ENCODE measurements at places on chromosomes 1 and 21.

- no peak for DNase-seq
Observed at GRCh38 chr1:66342707-66343106, 191.2 kb upstream of the SGIP1 start.

DNA sequence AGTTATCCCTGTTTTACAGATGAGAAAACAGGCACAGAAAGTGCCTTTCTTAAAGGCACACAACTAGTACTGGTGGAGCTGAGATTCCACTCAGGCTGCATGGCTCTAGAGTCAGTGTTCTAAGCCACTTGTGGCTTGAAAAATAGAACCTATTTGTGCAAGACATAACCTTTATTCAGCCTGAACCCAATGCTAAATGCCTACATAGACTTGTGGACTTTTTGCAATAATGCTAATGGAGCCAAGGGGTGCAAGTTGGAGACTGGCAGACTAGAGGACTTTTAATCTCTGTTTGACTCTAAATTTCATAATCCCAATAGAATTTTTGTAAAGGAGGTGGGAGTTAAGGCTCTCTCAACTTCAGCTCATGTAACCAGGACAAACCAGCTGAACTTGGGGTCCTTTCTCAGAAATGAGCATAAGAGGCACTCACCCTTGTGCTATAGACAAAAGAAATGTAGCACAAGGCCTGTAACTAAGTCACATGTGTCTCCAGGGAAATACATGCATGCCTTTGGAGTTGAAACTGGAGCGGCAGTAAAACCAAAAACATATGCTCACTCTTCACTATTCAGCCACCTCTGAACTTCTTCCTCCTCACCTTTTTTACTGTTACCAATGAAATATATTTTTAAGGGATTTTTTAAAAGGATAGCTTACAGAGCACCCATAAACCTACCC lies 43.0 kb upstream of the AK4 start:
- DNase-seq = no peak

GRCh38 chr1:67479146-67479891 lies 49.1 kb upstream of the SERBP1 start:
- no peak for DNase-seq

DNA sequence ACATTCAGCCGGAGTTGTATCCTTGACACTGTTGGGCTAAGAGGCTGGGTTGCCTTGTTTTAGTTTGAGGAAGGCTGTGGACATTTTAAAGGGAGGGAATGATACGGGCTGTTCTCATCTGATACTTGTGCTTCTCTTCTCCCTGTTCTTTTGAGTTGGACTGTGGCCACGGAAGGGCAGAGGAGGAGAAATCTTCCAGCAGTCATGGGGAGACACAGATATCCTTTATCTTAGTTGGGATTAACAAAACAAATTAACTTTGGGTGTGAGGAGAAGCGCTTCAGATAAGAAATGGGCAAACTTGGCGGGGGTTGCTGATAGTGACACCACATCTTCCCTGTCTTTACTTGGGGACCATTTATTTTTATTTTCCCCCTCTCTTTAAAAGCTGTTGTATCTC lies 138.8 kb downstream of the ROR1 start:
- no peak for DNase-seq

DNA sequence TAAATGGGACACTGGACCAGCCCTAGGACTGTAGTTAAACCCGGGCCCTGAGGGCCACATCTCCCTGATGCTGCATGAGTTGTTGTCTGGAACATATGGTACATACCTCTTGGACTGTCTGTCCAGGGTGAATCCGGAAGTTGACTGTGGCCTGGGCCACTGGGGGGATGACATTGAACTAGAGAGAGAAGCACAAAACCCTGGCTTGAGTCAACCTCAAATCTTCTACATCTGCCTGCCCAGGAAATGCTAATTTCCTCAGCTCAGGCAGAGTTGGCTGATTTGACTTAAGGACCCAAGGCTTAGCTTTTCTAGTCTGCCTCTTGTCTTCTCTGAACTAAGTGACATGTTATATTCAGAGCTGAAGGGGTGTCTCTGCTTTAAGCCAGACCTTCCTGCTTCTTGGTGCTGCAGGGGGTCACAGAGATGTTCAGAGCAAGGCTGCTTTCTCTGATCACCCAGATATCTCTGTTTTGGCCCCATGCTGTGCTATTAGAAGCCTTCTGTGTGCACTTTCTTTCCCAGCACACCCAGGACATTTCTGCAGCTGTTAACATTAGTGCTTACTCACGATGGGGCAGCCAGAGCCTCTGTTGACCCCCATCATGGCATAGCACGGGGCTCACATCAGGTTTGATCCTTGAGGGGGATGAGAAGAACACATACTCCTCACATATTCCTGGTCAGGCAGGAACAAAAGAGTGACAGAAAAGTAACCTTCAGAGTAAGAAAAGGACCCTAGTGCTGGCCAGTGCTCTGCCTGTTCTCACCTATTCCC lies 9.6 kb downstream of the PM20D1 start:
- no peak for DNase-seq

DNA sequence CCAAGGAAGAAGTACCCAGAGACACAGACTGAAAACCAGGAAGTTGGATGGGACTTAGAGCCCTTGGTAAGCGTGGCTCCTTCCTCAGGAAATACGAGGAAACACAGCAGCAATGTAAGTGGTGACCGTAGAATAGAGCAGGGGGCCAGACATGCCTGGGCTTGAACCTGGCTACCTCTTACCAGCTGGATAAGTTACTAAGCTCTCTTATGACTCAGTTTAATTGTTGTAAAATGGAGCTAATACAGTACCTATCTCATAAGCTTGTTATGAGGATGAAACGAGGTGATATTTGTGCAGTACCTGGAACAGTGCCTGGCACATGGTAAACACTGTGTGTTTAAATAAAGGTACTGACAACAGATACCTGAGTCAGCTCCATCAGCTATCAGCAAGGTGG lies 19.2 kb downstream of the EBNA1BP2 start:
- DNase-seq = no peak

DNA sequence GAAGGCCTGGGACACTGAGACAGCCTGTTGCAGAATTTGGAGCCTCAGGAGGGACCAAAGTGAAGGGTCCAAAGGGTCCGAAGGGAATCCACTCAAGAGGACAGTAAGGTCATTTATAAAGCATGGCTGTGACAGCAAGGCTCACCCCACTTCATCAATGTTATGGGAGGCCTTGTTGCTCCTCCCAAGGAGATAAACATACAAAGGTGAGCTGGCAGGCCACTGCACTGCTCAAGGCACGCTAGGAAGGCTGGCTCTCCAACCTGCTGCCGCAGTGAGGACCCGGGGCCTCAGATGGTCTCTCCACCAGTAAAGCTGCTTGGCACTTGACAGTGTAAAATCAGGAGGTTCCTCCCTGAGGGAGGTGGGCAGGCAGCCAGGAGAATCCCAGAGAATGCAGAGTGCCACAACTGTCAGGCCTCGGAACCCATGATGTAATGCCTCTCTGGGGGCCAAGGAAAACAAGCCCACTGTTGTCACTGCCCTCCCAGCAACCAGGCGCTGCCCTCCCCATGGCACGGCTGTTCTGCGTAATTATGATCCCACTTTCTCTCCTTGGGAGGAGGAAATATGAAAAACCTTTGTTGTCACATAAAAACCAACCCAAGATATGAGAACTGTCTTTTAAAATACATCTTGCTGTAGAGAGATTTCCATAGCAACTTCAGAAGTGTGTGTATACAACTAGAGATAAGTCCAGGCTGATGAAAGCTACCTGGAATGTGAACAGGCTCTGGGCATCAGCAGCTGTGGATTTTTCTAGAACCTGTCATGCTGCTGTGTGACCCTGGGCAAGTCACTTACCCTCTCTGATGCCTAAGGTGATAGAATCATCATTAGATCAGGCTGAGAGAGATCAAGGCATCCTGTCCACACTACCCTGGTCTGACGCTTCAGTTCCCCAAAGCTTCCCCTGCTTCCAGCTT lies 102.5 kb downstream of the KCNN3 start:
- DNase-seq = no peak

DNA sequence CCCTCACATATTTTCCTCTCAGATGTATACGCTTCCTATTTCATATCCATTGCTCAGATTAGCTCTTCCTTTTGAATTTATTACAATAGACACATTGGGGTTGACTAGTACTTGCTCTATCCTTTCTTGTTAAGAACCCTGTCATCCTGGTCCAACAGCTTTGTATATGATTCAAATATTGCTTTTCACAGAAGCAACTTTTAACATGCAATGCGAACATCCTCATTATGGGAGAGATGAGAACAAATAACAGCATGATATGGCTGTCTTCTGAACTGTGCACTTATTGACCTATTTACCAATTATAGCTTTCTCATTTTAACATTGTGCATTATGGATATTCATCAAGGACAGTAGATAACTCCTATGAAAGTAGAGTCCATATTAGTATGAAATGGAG lies 510.8 kb downstream of the PTPRC start:
- DNase-seq = no peak

DNA sequence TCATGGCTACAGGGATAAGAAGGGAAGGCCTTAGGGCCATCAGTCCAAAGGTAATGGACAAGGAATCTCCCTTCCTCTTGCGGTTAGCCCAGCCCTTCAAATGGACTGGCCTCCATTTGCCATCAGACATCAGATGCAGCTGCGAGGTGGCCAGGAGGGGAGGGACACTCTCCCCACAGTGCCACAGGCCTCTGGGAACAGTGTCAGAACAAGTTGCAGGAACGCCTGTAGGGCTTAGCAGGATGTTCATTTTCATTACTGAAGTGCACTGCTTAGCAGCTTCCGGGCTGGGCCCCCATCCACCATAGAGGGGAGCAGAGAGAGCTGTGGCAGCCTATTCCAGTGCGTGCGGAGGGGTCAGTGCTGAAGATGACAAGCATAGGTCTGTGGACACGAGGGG lies 127.5 kb downstream of the GALNT2 start:
- no peak for DNase-seq

GRCh38 chr1:39170731-39171667 lies 33.5 kb upstream of the MACF1 start:
- DNase-seq = no peak

- no peak for DNase-seq
Observed at GRCh38 chr1:210688512-210689234, 360.0 kb downstream of the HHAT start.

DNA sequence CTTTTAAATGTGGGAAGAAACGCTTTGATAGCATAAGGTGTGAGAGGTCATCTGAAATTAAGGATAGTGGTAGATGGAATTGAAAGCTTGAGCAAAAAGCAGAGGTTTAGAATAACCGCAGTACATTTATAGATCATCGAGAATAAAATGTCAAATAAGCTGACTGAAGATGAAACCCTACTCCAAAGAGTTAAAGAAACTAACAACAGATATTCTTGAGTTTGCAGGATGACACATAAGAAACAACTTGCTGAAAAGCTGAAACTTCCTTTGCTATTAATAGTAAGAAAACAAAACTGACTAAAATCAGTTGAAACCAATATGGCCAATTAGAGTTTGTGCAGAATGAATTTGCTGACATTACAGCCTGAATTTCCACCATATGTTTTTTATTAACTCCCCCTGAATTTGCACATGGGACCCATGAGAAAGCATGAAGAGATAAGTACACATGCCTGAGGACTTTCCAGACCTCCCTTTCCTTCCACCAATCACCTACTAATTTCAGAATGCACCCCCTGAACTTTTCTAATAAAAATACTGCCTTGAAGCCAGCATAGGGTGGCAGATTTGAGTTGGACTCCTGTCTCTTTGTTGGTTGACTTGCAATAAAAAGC lies 1.7 kb upstream of the C1orf185 start:
- no peak for DNase-seq

DNA sequence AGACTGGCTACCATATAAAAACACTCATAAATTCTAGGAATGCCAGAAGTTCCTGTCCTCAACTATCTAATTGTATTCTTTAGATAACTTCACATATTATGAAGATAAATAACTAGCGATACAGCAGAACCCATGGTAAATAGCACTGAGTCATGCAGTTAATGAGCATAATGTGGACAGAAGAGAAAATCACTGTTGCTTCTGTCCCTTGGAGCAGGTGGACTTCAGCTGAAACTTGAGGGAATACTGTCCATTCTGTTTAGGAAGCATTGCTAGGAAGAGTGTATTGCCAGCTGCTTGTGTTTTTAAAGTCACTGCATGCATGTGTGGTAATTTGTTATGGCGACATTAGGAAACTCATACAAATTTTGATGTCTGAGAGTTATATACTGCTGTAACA lies 854.4 kb downstream of the LTN1 start:
- DNase-seq = no peak

GRCh38 chr1:24931468-24932231 lies 1.6 kb upstream of the RUNX3 start:
- DNase-seq = no peak

DNA sequence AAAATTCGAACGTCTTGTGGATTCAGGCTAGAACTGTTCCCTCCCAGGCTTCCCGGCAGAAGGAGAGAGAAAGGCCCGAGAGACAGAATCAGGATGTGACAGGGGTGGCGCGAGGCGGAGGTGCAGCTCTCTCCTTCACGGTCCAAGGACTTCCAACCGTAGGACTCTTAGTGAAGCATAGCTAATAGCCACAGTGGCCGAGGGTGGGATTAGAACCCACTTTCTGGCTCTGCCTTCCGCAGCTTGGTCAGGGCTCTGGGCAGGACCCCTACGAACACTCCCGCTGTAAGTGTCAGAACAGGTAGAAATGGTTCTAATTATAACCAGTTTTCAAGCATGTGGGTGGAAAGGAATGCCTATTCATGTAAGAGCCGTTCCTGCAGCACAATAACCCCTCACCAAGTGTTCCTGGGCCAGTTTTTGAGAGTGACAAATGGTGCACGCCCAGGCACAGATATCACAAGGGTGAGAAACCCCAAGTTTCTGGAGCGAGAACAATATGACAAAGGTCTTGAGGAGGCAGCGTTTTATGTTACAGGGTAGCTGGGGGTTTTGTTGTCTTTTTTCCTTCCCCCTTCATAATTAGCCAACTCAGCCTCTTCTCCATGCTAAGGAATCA lies 86.4 kb downstream of the SYF2 start:
- no peak for DNase-seq

DNA sequence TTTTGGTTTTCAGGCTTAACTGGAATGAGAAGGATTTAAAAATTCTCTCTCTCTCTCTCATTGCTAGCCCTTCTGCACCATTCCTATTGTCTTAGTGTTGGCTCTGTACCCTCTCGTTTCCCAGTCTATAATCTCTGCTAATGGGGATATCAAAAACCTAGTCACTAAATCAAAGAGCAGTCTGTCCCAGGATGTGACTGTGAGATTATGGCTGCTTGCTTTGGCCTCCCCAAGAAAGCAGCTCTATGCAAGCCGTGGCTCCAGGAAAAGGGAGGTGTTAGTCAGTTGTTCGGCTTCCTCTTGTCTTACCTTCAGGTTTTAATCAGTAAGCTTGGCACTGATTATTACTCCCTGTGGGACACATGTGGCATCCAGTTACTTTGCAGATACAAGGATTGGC lies 468.8 kb downstream of the USP25 start:
- no peak for DNase-seq

DNA sequence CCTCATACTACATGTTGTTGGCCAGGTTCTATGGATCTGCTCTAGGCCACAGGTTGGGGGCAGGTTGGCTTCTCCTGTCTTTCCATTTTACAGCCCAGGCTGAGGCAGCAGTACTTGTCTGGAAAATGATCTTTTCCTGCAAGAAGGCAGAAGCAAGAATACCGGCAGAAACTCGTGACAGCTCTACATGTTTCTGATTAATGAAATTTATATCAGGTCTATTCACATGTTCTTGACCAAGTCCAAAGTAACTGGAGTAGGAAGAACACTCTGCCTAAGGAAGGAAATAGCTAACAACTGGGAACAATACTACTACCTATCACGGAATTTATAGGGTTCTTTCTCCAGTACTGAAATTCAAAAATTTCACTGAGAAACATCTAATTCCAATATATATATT lies 98.3 kb downstream of the PLPPR5 start:
- no peak for DNase-seq
